ENCODE measurements at places on chromosomes 5 and 9.

- DNase-seq: no peak
Measured at GRCh38 chr5:51099173-51099853, 283.9 kb upstream of the ISL1 start.

- DNase-seq: no peak
Measured at GRCh38 chr5:11785771-11786352, 118.4 kb downstream of the CTNND2 start.

DNA sequence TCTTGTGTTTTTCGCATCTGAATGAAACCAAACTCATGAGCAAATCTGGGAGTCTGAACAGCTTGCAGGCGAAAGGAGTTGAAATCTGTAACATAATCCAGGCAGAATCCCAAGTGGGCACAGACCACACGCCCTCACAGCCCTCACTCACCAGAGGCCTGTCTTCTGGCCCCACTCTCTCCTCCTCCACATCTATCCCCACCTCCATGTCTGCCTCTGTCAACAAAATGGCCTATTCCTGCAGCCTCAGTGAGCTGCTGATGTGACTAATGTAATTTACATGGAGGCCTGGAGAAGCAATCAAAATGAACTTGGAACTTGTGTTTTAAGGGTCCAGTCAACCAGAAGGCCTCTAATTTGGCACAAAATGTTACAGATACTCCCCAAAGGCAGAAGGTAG, 136.6 kb downstream of the GNA14 start:
- DNase-seq: no peak

GRCh38 chr9:131799177-131799823, 59.4 kb upstream of the RAPGEF1 start:
- peak; percentile 52 for DNase-seq

DNA sequence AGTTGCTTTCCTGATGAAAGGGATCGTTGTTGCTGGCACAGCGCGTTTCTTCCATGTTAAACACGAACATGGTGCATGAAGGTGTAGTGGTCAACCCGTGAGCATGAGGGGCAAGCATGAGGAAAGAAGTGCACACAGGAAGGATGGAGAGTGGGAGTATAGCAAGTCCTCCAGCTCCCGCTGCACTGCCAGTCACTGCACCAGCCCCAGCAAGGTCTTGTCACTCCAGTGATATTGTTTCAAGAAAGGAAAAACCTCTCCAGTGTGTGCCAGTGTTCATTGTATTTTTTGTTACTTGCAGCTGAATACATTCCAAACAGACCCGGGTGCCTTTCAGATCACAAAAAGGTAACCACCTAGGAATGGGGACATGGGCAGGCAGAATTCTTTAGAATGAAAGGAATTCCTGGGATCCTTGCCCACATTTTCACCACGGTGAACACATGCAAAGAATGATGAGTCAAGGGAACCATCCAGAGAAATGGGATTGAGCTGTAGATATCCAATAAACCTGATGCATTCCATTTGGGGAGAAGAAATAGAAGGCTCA, 186.3 kb downstream of the AOPEP start:
- DNase-seq: no peak

DNA sequence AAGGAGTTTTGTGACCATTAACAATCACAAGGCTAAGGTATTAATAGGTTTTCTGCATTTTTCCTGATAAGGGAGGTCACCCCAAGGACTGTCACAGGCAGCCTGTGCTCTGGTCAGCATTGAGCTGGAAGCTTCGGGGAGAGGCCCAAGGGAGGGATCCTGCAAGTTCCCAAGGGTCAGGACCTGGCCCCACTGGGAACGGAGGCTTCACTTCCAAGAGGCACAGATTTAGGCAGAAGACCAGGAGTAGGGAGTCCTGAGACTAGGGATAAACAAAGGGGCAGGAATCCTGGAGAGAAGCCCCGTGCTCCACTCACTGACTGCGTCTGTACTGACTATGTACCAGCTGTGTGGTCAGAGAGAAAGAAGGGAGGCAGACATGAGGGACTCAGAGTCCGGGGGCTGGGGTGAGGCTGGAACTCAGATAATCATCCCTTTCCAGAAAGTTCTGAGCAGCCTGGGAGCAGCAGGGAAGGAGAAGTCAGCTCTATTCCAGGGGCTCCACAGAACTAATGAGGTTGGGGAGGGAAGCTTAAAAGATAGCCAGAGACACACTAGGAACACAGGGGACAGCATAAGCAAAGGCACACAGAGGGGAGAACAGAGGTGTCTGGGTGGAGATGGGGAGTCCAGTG, 37.8 kb downstream of the B4GALT1 start:
- no peak for DNase-seq

GRCh38 chr5:74167206-74167929, 473.2 kb downstream of the ENC1 start:
- no peak for DNase-seq

DNA sequence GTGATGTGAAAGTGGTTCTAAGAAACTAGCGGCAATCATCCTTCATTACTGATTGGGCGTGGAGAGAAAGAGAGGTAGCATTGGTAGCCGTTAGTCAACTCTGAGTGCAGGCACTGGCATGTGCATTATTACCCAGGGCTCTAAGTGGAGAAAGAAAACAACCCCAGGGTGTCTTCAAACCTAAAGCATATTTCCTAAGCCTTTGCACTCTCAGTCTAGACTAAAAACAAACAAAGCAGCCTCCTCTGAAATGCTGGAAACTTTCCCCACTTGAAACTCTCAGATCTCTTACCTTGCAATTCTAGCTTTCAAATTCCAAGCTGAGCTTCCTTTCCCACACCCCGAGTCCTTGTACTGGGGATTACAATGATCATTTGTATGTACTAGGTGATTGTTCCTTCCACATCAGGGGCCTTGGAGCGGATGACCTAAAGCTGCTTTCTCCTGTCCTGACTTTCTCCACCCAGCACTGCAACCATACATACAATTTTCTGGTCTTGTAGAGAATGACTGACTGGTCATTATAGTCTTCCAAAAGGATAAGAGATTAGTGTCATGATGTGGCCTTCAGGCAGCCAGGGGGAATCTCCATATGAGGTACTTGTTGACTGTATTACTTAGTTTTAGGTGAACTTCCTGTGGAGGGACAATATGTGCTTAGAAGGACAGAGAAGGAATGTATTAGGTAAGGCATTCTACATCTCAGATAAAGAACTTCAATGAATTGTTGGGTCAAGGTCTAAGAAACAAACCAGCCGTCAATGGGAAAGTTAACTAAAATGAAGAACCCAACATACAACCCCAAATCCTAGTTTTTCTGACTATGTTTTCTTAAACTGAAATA, 98.3 kb upstream of the CDKN2B start:
- DNase-seq: no peak

GRCh38 chr5:71973563-71973962, 133.7 kb upstream of the MAP1B start:
- DNase-seq: no peak

DNA sequence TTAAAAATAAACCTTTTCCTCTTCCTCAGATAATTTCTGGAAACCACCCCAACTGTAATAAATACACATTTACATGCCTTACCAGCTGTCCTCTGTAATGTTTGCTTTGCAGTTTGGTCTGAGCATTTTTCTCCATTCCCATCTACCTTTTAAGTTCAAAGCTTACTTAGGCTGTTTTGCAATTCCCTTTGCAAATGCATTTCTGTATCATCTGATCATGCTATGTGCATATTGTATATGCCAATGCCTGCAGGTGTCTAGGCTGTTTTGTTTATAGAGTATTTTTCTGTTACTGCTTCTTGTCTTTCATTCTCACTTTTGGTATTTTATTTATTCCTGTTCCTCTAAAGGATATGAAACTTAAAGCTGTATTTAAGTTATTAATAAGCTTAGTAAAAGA, 86.3 kb downstream of the SLC44A1 start:
- no peak for DNase-seq

DNA sequence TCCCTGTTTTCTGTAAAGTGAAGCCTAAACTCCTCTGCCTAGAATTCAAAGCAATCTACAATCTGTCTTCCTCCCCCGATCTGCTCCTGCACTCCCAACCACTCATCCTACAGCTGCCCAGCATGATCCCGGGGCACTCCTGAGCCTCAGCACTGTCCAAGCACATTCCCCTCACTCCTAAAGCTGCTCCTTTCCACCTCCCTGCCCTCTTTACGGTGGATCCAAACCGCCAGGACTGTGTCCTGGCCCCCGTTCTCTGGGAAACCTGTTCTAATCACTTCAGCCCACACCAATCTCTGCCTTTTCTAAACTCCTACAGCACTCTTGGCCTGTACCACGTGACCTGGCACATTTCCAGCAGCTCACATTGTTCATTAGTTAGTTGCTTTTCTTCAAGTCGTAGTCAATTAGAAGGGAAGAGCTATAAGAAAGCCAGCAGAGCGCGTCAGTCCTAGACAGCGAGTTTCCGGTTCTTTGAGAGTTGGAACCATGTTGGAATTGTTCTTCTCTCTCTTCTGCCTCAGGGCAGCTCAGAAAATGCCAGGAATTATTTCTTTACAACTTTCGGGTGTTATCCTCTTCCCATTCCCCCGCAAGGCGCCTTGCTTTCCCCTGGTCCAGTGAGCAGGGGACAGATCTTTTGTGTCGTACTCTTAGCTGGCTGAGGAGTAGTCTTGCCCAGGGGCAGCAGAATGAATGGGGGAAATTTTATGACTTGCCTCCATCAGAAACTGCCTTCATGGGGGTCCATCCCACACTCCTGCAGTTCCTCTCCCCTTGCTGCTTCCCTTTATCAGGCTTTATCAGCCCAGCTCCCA, 60.7 kb downstream of the NRG2 start:
- no peak for DNase-seq

DNA sequence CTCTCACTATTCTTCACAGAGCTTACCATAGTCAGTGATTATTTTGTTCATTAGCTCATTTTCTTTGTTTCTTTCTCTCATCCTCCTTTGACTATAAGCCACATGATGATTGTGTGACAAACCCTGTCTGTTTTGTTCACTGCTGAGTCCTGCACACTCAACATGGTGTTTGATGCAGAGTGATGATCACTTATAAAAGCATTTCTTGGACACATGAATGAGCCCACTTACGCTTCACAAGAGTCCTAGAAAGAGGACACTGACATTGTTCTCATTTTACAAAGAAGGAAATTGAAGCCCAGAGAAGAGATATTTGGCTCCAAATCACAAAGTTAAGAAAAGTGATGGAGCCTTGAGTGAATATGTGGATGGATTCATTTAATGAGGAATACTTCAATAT, 13.4 kb downstream of the ABLIM3 start:
- DNase-seq: no peak

DNA sequence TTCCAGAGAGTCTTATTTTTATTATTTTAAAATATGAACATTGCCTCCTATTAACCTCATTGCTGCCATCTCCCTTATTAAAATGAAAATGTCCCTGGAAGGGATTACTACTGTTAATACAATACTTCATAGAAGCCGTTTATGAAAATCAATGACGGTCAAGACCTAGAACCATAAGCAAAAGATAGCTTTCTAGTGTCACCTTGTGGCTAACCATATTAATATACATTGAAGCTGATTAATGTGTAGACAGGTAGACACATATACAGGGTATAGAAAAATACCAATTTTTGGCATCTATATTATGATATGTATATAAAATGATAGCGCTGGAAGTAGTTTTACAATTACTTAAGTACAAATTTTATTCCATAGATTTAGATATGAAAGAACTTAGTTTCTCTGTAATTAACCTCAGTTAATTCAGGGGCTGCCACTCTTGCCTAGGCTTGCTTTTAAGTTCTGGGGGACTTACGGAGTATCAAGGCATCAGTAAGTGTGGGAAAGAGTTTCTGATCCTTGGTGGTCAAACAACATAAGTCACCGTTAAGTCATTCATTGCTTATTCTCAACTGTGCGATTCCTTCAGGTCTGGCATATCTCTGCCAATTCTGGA, 2.5 kb upstream of the YTHDC2 start:
- peak; percentile 43 for DNase-seq
